NCI-H1105 (cell line): ENCODE measurements at places on chromosomes 11 and 22.

DNA sequence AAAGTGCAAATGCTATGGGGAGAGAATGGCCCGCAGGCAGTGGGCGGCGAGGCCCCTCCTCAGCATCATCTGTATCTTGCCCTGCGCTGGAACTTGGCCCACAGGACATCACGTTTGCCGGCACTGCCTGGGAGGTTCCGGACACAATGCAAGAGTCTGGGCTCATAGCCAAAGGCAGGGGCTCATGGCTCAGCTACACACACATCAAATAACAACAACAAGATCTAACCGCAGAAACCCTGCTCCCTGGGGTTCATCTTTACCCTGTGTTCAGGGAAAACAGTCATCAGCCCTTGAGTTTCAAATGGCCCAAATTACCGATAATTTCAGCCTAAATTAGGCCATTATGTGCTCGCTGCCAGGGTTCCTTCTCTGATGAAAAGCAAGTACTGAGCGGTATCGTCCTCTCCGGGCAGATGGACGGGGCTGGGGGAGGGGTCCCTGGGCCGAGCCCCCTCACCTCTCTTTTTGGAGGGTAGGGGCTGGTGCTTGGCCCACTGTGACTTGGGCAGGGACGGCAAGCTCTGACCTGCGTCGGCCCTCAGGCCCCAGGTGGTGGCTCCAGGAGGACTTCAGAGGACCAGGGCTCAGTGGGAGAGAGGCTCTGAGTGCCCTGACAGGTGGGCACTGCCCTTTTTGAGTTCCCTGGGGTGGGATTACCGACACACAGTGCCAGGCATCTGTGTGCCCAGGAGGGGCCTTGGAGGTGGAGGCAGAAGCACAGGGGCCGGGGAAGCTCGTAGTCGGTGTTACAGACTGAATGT is 25.0 kb upstream of the GAL start:
- DNase-seq, result peak; percentile 95

GRCh38 chr11:38456371-38456770 is 1858.3 kb upstream of the RAG2 start:
- DNase-seq, result no peak

DNA sequence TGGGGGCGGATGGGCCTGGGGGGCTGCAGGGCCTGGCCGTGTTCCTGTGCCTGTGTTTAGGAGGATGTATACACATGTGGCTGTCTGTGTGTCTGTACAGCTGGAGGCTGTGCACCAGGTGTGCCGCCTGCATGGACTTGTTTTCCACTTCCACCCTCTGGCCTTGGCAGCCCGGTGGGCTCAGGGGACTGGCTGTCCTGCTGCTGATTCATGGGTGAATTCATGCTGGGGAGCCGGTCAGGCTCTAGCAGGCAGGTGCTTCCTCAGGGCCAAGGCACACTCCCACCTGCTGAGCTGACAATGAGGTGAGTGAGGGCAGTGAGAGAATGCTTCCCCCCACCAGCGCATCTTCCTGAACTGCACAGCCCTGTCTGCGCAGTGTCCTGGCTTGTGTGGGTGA is 88.4 kb downstream of the CCDC81 start:
- DNase-seq, result no peak

DNA sequence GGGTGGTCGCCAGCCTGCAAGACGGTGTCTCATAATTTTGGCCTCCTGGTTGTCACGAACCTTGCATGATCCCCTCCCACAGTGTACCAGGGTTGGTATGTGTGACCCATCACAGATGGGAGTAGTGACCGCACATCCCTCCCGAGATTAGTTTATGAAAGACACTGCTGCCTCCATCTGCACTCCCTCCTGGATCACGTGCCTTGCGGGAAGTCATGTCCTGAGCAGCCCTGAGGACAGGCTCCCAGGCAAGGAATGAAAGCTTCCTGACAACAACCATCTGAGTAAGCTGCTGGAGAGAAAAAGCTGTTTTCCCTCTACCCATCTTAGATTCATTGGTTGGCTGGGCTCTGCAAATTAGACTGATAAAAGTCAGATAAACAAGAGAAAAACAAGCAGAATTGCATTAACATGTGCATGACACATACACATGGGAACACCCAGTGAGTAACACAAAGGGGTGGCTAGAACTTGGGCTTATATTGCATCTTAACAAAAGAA is 14.4 kb upstream of the PAMR1 start:
- DNase-seq, result no peak

DNA sequence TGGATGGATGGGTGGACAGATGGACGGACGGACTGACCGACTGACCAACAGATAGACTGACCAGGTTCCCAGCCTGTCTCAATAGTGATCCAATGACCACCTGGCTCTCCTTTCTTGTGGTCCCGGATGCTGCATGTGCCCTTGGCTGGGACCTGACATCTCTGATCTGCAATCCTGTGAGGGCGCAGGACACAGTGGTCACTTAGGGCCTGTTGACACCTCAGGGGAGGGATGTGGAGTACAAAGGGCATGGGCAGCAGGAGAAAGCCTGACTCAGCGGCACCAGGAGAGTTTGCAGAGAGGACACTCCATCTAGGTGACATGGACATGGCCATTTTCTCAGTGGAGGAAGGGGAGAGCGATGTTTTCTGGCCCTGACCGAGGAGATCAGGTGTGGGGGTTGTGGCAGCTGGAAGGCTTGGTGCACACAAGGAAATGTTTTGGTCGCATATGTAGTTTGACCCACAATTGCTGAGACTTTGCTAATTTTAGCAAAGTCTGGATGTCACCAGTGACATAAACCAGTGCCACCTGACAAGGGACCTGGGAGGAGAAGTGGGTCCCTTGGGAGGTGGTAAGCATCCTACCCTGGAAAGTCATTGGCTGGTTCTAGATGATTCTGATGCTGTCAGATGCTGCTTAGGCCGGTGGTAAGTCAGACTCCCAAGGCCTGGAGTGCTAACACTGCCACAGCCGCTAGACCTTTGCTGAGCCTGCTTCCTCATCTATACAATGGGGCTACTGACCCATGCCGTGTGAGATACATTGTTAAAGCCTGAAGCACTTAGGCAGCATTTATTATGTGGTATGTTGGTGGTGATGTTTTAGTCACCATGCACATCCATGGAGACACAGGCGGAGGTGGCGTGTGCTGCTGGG is 50.7 kb downstream of the CD82 start:
- DNase-seq, result no peak

- no peak for DNase-seq
Measured at GRCh38 chr11:40178470-40178869, 1281.0 kb downstream of the LRRC4C start.

DNA sequence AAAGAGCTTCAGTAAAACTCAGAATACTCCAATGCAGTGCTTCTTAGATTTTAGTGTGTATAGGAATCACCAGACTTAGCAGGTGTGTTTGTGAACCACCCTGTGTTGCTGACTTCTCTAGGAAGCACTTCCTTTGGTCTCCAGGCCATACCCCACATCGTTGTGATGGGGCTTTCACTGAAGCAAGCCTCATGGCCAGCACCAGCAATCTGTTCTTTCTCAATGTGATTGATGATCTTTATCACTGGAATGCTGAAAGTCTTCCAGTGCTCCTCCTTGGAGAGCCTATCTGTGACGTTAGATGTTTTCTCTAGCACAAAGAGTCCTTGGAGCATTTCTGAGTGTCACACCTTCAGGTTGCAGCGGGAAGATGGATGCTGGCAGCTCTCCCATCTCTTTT is 280.5 kb downstream of the DDX10 start:
- no peak for DNase-seq
